ENCODE measurements at places on chromosomes 7 and 10. TPM values are rescaled to one million over a fixed set of nuclear protein-coding genes. Genes with fewer than 3 reads are reported as not detected.

DNA sequence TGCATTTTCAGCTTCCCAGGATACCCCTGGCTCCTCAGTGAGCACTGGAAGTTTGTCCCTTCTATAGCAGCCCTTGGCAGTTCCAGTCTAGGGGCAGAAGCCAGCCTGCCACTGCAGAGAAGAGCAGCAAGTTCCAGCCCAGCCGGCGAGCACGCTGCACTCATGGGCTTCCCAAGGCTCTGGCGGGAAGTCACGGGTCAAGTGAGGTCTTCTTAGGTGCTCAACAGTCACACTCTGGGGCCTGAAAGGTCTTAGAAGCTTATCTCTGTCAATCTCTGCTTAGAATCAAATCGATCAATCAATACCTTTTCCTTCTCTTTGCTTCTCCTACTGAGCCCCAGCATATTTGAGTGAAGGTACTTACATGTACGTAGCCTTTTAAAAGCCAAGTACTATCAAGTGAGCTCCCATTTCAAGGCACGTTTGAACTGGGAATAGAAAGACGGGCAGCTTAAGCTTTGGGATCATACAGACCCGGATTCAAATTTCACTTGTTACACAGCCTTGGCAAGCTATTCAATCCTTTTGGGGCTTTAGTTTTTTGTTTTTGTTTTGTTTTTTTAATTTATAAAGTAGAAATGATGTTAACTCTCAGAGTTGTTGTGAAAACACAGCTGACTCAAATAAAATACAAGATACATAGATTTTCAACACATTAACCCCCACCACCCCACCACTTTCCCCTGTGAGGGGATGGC lies 152.6 kb upstream of the KLF14 start:
- no peak for DNase-seq

DNA sequence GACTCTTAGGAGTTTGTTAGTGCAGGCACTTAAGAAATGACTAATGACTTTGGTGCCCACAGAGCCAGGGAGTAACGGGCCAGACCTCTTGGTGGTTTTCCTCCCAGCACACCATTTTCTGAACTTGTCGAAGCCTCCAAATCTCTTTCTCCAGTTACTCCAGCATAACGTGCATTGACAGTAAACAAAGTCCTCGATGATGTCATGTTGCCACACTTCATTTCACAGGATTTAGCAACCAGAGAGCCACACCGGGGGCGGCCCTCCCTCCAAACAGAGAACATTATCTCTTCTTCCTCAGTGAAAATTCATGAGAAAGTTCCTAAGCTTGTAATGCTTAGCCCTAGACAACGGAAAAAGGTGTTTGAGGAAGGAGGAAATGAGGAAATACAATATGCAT lies 4.0 kb upstream of the SVOPL start:
- DNase-seq = no peak

GRCh38 chr10:34252111-34252510 lies 563.0 kb downstream of the PARD3 start:
- no peak for DNase-seq

GRCh38 chr7:41197769-41198168 lies 505.1 kb downstream of the INHBA start:
- no peak for DNase-seq

- DNase-seq = no peak
Measured at GRCh38 chr10:36819781-36820180, 305.6 kb upstream of the ANKRD30A start.

DNA sequence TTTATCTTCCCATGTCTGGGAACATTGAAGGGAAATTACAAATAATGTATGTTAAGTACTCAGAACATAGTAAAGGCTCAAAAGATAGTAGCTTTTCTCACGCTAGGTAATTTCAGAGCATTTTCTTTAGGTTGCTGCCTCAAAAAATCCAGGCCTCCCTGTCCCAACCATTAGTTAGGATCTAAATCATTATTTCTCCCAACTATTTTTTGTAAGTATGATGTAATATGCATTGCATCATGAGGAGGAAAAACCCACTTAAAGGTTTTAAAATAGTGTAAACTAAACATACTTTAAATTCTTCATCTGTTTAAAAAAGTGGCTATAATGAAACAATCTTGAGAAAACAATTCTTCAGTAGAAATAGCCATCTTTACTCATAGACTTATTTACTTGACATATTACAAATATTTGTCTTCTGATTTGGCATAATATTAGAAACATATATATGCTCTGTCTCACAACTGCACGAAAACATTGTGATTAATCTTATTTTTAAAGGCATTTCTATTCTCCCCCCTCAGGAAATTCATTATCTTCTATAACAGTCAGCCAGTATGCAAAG lies 329.3 kb downstream of the ELMO1 start:
- DNase-seq = no peak

GRCh38 chr10:2335626-2336025 lies 598.3 kb upstream of the ADARB2 start:
- DNase-seq = no peak

GRCh38 chr10:12019283-12019971 lies 23.2 kb downstream of the UPF2 start:
- no peak for DNase-seq

DNA sequence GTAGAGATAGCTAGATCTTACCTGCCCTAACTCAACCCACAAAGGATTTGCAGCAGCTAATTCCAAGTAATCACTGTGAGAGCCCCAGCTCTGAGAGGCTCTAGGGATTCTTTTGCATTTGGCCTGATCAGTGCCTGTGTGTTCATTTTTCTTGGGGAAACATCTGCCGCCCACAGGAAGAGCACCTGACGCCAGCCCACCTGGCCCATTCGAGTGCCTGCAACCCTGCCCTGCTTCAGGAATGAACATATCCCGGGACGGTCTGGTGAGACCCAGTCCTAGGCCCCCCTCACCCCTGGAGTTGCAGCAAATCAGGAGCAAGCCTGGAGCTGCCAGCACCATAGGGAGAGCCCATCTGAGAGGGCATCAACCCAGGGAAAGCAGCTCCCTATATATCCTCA lies 38.8 kb downstream of the GSDME start:
- no peak for DNase-seq

DNA sequence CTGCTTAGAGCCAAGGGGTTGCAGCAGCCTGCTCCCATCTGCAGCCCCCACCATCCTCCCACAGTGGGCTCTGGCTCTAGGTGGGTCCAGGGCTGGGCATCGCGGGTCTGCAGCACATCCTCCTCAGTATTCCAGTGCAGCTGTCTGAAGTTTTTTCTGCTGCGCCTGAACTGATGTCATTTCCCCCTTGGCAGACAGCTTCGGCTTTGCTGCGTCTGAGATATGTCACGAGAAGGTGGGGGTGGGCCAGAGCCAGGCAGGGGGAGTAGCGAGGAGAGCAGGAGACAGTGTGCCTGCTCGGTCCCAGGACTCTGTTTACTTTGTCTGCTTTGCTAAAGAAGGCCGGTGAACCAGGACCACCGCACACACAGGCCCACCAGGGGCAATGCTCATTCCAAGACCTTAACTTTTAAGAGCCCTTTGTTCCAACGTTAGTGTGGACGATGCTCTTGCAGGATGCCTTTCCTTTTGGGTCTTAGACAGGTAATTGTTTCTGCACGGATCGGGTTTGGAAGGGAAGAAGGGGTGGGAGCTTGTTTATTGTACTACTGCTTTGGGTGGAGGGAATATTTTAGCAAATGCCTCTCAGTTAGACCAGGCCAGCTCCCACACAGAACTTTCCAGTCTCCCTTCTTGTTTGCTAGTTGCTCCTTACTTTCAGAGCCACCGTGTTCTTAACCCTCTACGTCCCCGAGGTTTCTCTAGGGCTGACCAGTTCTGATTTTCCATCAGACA lies 32.4 kb downstream of the WBP1L start:
- no peak for DNase-seq

DNA sequence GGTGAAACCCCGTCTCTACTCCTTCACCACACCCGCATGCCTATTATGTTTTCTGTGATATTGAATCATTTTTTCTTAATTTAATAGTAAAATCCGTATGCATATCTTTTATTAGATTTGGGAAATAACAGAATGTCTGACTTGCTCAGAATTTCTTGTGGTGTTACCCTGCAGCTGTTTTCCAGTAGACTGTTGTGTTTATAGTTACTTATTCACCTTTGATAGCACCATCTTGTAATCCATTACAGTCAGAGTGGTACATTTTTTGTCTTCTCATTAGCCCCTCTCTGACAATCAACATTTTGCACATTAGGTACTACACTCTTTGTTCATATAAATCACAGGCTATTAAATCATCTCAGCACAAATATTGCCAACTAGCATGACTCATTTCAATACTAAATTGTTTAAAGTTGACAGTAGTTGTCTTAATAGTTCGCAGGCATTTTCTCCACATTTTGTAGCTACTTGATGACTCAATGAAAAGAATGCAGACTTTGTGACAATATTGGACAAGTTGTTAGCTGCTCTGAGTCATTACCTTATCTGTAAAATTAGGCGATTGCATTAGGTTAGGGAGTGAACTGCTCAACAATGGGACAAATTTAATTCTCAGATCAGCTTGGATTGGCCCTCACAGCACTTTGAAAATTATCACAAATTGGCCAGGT lies 17.8 kb upstream of the SLC16A12 start:
- no peak for DNase-seq

GRCh38 chr10:78203915-78204818 lies 170.5 kb downstream of the RPS24 start:
- DNase-seq = no peak

- DNase-seq = no peak
Measured at GRCh38 chr7:13032084-13032483, 344.7 kb downstream of the ARL4A start.

GRCh38 chr10:100370714-100371481 lies 23.9 kb downstream of the SCD start:
- peak; percentile 80 for DNase-seq

DNA sequence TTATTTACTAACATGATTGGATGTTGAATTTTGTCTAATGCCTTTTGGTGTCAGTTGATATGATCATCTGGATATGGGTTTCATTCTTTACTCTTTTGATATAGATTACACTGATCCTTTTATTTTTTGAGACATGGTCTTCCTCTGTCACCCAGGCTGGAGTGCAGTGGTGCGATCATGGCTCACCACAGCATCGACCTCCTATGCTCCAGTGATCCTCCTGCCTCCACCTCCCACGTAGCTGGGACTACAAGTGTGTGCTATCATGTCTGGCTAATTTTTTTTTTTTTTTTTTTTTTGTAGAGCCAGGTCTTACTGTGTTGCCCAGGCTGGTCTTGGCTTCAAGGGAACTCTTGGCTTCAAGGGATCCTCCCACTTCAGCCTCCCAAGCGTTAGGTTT lies 27.1 kb downstream of the BMS1 start:
- DNase-seq = no peak

DNA sequence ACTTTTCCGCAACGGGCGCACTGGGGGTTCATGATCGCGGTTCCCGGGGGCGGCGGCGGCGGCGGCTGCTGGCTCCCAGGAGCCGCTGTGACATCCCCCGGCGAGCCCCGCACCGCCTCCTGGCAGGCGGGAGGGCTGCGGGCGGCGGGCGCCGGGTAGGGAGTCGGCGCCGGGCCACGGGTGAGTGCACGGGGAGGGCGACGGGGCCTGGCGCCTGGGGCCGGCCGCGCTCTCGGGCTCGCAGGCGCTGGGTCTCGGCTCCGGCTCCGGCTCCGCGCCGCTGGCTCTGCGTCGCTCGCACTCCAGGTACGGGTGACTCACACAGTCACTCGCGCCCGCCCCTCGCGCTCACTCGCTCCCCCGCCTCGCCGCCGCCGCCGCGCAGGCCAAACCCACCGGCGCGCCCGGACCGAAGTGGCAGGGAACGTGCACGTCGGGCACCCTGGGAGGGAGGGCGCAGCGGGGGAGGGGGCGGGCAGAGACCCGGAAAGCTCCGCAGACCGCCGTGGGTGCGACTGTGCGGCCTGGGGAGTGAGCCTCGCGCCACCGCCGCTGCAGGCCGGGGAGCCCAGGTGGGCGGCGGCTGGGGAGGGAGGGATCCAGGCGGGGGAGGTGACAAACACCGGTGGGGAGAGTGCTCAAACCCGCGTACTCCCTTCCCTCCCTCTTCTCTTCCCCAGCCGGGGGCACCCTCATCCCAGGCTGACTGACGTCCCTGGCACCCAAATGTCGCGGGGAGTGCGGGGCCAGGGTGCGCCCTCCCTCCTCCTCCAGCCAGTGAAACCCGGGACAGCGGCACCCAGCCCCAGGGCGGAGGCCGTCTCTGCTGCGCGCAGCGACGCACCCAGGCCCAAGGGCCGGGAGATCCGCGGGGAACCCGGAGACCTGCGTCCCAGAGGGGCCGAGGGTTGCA lies 276.9 kb upstream of the NEBL start:
- DNase-seq = peak; percentile 44

DNA sequence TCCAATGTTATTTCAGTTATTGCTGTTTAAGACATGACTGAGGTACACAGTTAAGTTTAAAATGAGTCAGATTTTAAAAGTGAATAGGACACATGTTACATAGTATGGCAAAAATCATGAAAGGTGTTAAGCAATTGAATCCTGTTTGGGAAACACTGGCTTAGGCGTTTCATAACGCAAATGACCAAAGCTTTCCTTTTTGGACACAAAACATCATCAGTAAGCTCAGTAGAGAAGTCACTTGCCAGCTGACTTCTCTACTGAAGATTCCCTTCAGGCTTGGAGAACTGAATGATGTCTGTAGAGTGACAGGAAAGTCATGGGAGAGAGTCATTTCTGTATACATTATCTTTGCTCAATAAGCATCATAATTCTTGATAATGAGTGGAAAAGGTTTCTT lies 64.4 kb upstream of the RSBN1L start:
- DNase-seq = no peak

- DNase-seq = no peak
Measured at GRCh38 chr10:43653746-43654145, 5.1 kb upstream of the ZNF32 start.

GRCh38 chr7:39609113-39609934 lies 14.0 kb upstream of the RALA start:
- DNase-seq = peak; percentile 40

- peak; percentile 28 for DNase-seq
Measured at GRCh38 chr10:58513188-58514110, 777 bp downstream of the BICC1 start.

DNA sequence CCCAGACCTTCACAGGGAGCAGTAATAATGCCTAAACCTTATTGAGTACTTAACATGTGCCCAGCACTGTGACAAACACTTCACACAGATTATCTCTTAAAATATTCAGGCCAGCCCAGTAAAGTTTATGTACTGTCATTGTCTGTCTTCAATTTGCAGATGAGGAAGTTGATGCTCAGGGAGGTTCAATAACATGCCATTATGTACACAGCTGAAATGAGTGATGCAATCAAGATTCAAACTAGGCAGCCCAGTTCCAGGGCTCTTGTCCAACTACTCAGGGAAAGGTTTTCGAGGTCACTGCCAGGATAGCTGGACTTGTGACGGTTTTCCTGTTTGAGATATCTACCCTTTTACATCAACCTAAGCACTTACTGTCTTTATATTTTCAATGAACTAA lies 56.1 kb downstream of the AUTS2 start:
- no peak for DNase-seq

The PNLIPRP2 gene
- not detected for total RNA-seq

The NUTM2D gene
- 4.1 TPM for total RNA-seq

The NKX2-3 gene
- not detected for total RNA-seq

The PHKG1 gene
- 2.3 TPM for total RNA-seq

The GHRHR gene
- total RNA-seq = not detected

The NRCAM gene
- total RNA-seq = 0.99 TPM

The TMEM213 gene
- total RNA-seq = not detected

The GPC2 gene
- 12.6 TPM for total RNA-seq

The ELOVL3 gene
- total RNA-seq = 0.22 TPM

Measured in activated naive CD8-positive, alpha-beta T cell treated with anti-CD3 and anti-CD28 coated beads, Interleukin-2, amount 10 ng/mL, durations not matched to agents 7 days and 5 days (primary cell).